Central memory CD8-positive, alpha-beta T cell (primary cell): ENCODE measurements at places on chromosomes 7 and 10.

DNA sequence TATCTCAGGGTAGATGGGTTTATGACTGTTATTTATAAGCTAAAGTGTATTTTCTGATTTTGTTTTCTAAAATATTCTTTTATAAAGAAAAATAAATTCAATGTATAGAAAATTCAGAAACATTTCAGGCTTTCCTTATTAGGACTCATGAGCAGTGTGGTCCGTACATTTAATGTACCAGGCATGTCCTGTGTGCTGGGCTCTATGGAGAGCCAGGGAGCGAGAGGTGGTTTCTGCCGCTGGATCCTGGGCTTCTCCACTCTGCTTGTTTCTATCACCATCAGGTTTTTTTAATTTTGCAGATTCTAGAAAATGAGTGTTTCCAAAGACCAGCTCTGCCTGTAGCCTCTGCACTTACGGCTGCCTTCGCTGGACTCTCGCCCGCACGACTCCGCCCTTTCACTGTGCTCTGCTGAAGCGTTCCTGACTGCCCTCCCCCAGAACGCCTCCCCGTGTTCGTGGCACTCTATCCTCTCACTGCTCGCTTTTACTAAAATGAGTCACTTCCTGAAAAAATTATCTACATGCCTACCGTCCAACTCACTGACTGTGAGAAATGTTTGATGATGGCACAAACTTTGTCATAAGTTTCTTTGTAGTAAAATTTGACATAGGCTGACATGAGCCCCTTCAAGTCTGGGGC, 188.5 kb downstream of the ZMYND11 start:
- DNase-seq = no peak

DNA sequence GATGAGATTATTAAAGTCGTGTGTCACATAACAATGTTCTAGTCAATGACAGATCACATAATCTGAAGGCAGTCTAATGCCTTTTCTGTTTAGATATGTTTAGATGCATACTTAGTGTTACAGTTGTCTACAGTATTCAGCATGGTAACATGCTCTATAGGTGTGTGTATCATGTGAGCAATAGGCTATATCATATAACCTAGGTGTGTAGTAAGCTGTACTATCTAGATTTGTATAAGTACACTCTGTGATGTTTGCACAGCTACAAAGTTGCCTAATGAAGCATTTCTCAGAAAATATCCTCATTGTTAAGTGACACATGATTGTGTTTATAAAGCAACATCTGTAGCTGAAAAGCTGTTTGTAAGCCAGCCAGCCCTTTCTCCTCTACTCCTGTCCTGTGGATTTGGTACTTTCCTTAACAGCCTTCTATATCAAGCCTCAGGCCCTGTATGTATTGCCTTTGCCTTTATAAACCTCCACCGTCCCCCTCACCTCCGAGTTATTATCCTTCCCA, 6.3 kb downstream of the HECTD2 start:
- no peak for DNase-seq

GRCh38 chr10:119701861-119702260, 24.0 kb upstream of the INPP5F start:
- DNase-seq = no peak

- DNase-seq = no peak
Observed at GRCh38 chr7:148276314-148277041, 314.1 kb upstream of the C7orf33 start.

- no peak for DNase-seq
Observed at GRCh38 chr7:143882604-143883078, 19.3 kb downstream of the TCAF1 start.

- DNase-seq = no peak
Observed at GRCh38 chr7:83985821-83986220, 208.8 kb downstream of the SEMA3A start.
